DMS79 (cell line): ENCODE measurements at places on chromosomes 16 and 17.

DNA sequence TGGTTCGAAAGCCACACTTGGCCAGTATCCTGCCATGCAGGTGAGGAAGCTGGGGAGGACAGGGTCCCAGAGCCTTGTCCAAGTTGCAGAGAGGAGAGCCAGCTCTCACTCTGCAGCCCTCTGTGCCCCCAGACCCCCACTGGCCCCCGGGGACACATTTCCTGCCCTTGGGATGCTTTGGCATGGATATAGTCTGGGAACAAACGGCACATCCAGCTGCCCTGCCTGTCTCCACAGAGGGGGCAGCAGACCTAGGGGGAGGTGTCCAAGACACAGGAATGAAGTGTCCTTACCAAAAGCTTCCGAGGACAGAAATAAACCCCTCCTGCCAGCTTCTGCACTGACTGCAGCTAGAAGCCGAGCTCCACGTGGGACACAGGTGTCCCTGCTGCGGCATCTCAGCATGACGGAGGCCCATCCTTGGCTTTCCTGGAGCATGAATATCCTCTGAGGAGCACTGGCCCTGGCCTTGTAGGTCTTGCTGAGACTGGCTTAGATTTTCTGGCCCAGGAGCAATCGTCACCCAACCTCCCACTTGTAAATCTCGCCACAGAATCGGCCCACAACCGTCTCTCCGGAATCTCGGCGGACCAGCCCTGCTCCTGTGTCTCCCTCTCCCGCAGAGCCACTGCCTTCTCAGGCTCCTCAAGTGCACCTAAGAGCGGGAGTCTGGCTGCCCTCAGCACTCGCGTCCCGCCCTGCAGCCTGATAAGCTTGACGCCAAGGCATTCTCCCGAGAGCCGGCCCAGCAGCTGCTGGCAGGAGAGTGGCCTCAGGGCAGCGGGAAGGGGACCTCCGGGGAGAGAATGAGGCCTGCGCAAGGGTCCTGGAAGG lies 1.1 kb upstream of the CAPN15 start:
- DNase-seq, result peak; percentile 53

GRCh38 chr17:76408037-76408849 lies 23.8 kb downstream of the SPHK1 start:
- DNase-seq, result peak; percentile 23

DNA sequence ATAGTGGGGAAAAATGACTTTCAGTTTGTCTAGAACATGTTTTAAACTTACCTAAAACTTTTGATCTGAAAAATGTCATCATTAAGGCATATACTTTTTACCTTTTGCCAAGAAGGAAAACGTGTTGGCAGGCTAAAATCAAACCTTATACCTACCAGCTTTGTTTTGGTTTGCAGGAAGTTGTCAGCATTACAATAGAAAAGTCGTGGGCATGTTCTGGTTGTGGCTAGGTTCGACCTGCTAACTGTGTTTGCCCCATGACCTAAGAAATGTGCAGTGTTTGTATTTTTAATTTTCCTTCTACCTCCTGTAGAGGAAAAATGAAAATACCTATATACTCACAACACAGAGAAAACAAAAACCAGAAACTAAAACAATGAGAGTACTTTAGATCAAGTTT lies 13.0 kb downstream of the SKAP1 start:
- no peak for DNase-seq

DNA sequence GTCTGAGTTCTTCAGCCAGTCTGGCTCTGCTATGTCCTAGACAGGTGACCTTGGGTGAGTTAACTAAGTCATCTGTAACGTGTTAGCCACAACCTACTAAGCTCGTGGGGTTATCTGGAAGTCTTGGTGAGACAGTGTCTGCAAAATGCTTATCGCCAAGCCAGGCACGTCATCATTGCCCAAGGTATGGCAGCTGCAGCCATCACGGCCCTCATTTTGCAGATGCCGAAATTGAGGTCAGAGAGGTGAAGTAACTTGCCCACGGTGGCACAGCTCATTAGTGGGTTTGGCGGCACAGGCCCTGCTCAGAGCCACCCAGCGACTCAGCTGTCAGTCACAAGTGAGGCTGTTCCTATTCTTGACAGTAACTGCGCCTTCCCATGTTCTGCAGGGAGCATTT lies 79.8 kb downstream of the CMIP start:
- no peak for DNase-seq

DNA sequence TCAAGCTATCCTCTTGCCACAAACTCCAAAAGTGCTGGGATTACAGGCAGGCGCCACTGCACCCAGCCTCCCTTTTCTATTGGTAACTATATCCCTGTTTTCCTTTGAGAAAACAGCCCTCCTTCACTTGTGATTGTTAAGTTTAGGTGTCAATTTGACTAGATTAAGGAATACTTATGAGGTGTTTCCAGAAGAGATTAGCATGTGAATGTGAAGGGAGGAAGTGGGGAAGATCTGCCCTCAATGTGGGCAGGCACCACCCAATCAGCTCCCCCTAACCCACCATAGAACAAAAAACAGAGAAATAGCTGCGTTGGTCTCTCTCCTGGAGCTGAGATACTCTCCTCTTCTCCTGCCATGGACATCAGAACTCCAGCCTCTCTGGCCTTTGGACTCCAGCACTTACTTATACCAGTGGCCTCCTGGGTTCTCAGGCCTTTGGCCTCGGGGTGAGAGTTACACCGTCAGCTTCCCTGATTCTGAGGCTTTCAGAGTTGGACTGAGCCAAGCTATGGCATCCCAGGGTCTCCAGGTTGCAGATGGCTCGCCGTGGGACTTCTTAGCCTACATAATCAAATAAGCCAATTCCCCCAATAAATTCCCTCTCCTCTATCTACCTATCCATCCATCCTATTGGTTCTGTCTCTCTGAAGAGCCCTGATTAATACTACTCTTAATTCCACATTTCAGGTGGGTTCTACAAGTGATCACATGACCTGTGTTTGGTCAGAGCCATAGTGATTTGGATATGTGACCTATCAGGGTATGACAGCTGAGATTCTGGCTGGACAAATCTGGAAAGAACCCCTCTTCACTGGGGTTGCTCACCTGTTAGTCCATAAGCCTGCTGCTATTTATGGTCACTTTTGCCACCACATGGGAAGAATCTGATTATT lies 12.0 kb upstream of the STAT3 start:
- DNase-seq, result no peak

DNA sequence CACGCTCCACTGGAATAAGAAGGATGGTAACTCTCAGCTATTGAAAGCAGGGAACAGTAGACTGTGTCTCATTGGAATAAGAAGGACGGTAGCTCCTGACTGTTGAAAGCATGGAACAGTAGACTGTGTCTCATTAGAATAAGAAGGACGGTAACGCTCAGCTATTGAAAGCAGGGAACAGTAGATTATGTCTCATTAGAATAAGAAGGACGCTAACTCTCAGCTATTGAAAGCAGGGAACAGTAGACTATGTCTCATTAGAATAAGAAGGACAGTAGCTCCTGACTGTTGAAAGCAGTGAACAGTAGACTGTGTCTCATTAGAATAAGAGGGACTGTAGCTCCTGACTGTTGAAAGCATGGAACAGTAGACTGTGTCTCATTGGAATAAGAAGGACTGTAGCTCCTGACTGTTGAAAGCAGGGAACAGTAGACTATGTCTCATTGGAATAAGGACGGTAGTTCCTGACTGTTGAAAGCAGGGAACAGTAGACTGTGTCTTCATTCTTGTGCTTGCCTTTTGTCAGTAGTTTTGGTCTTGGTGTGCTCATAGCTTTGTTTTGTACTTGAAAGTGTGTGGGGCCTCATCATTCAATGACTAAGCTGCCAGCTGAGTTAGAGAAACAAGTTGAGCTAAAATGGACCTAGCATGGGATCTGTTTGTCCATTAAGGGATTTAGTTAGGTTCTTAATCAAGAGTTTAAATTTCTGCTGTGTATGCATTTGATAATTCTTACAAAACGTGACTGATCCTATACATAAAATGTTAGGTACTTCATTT lies 58.5 kb downstream of the BANP start:
- no peak for DNase-seq
